ENCODE measurements at places on chromosomes 5 and 9.
A peak's percentile ranks its signal among the peaks of the same experiment; 100 is the strongest.

DNA sequence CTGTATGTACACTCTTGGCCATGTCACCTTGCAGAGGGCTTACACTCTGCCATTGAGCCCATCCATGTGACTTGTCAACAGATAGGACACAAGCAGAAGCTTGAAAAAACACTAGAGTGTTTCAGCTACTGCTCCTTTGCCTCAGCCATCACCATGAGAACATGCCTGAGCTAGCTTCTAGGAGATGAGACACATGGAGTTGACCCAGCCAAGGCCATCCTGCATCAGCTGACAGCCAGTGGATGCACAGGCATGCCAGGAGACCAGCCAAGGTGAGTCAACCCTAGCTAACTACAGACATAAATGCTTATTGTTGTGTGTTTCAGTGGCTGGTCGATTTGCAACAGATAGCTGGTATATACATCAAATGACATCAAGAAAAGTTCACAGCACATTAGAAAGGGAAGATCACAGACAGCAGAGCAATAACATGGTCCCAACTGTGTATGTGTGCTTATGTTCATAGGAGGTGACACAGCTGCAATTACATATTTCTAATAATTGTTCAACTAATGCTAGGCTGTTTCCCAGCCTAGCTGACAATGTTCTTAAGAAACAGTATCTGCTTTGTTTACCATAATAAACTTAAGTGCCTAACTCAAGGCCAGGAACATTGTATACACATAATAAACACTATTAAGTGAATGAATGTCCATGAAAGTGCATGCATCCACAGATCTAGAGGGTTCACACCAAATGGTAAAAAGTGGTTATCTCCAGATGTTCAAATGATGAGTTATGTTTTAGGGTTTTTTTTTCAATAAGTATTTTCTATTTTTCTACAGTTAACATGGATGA is 105.7 kb downstream of the SPOCK1 start:
- DNase-seq: no peak

DNA sequence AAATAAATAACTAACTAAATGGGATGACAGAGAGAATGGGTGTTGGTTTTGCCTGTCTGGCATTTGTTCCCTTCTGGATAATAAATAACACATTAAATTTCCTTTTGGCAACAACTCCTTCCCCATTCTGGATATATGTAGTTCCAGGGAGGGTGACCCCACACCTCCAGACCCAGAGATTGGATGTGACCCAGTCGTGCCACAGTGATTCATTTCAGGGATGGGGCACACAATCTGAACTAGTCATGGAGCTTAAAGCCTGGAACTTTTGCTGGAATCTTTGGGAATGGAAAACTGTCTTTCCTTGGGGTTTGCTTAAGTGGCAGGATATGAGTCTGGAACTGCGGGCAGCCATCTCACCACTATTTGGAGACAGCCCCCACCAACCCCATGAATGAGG is 11.3 kb downstream of the KLF9 start:
- DNase-seq: no peak

DNA sequence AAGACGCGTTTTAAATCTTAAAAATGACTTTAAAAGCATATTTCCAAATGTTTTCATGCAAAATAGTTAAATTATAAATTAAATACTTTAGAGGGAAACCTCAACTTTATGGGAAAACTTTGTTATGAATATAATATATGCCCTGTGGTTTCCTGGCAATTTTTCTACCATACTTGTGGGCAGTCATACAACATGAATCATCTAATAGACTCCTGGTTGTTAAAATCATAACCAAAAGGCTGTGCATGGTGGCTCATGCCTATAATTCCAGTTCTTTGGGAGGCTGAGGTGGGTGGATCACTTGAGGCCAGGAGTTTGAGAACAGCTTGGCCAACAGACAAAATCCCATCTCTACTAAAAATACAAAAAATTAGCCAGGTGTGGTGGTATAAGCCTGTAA is 18.2 kb downstream of the ATP10B start:
- no peak for DNase-seq

GRCh38 chr5:169139480-169140050 is 161.4 kb downstream of the SLIT3 start:
- DNase-seq: no peak

DNA sequence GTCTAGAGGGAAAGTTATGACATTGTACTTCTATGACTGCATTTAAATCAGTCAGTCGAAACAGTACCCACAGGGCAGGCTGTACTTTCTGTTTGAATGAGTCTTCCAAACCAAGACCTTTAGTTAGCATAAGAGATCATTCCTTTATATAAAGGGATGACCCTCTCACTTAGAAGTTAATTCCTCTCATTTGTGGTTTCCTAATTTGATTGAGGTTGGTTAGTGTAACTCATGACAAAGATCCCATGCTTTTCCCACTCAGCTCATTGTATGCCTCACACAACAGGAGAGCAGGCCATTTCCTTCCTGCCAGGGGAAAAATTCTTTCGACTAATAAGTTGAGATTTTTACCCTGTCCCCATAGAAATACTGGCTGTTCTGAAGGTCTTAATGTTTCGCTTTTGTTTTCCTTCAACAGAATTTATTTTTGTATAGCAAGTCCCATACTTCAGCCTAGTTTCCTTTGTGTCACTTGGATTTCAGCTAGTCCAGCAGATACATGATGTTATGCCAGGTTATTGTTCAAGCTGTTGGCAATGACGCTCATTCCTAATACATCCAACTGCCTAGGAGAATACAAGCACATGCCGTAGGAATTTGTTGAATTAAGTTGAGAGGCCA is 500.7 kb downstream of the SPATA31D1 start:
- DNase-seq: no peak

DNA sequence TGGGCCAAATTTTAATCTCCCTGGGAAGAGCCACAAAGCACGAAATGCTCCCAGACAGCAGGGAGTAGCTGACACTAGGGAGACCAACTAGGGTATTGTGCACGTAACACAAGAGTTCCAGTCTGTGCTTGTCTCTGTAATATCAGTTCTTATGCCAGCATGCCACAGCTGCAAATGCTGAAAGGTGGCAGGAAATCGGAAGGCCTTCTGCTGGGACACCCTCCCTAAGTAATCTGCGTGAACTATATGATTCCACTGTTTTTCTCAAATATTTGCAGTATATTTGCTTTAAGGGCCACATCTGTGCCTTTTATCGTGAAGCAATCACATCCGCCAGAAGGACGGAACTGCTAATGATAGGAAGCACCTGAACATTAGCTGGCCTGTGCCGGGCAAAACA is 12.6 kb downstream of the VLDLR start:
- no peak for DNase-seq

GRCh38 chr9:29778281-29778849 is 2205.1 kb upstream of the C9orf72 start:
- no peak for DNase-seq

DNA sequence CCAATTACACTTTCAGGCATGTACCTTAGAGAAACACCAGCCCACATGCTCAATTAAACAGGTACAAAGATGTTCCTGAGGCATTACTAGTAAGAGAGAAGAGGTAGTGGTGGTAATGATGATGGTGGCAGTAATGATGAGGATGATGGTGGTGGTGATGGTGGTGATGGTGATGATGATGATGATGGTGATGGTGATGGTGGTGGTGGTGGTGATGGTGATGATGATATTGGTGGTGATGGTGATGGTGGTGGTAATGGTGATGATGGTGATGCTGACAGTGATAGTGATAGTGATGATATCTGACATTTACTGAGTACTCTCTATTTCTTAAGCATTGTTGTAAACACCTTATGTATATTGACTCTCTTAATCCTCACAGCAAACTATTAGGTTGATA is 318.4 kb downstream of the NSG2 start:
- DNase-seq: no peak

GRCh38 chr5:160649304-160649703 is 202.7 kb downstream of the ATP10B start:
- no peak for DNase-seq

- DNase-seq: no peak
These were observed 400.0 kb upstream of the PDE4D start for GRCh38 chr5:60293518-60293917.

GRCh38 chr5:78568212-78568611 is 80.4 kb downstream of the LHFPL2 start:
- no peak for DNase-seq

- DNase-seq: no peak
These were observed 288.1 kb downstream of the NR3C1 start for GRCh38 chr5:143115381-143115780.

- DNase-seq: peak; percentile 53
These were observed 70.8 kb upstream of the LPCAT1 start for GRCh38 chr5:1594357-1595106.

DNA sequence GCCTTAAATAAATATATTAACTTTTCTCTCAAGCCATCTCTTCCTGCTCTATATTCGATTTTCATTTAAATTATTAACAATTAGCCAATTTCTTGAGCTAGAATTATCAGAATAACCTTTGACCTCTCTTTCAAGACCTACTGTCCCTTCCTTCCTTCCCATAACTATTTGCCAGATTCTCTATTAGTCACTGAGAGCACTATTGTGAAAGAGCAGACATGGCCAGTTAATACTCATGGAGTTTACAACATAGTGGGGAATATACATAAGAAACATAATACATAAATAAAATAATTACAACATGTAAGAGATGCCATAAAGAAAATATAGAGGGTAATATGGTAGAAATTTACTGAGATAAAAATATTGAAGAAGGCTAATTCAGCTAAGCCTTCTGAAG is 72.1 kb upstream of the CHD1 start:
- no peak for DNase-seq

- DNase-seq: peak; percentile 92
These were observed 10.3 kb upstream of the CD180 start for GRCh38 chr5:67206929-67207328.
